ENCODE measurements at places on chromosomes 13 and 19.

- DNase-seq = peak; percentile 36
Measured at GRCh38 chr19:49809160-49809940, 3.7 kb downstream of the FUZ start.

DNA sequence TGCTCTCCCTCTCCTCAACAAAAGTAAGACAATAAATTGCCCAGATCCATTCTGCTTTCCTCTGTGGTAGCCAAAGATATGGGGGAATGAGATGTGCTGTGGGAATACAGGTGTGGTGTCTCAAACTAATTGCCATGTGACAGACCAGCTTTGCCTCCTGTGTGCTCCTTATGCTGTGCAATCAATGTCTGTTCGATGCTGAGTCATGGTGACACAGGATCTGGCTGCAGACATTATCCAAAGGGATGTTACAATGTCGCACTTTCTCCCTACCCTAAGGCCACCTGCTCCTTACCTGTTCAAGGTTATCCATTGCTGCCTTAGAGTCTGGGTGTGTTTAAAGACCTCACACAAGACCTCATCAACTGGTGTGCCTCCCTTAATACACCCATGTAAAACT is 32.5 kb downstream of the FGF14 start:
- DNase-seq = no peak

DNA sequence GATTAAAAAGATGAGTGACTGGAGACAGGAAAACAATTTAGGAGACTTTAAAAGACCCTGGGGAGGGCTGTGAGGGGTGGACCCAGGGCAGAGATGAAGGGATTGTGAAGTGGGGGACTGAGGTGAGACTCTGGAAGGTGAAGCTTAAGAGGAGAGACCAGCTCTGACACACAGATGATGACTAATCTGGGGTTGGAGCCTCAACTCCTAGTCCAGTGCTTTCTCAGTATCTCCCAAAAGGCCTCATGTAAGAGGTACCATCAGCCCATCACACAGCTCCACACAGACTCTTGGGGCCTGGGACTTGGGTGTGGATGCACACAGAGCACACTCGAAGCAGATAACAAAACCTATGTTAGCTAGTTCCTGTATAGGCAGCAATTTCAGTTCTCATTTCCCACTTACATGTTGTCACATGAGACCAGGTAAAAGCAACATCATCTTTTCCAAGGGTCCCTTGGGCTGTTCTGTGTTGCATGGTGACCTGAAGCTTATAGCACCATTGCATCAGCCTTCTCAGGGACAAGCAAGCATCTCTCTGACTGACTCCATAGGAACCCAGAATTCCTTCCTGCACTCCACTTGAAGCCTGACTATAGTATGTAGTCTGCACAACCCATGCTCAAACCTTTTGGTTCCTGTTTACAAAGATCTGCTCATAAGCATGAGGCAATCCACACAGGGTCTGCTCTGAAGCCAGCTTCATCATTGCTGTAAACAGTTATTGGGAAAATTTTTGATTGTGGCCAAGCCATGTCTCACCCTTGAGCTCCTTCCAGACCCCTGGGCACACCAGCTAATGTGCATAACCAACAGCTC is 88.6 kb upstream of the MYCBP2 start:
- DNase-seq = no peak

DNA sequence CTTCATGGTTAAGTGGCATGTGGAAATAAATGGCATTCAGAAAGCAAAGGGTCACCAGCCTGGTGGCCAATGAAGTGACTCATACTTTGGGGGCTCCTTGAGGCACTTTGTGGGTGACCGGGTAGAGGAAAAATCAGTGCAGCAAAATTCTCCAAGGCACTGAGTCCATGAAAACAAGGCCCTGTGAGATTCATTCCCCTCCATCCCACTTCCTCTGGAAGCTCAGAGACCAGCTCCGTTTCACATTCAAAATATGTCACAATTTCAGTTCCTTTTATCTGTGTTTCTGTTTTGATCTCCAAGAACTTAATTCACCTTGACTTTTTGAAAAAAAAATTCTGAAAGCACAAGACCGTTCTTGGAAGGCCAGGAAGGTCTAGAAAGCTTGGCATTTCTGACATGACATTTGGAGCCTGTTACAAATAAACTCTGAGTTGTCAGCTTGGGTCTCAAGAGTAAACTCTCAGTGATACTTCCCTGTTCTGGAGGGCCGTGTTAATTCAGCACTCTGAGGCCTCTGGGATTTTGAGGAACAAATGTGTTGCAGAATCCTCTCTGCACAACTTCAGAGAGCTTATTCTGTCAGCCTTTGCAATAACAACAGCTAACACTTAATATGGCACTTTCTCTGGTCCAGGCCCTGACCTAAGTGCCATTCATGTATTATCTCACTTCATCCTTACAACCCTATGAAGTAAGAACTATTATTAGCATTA is 6.8 kb downstream of the CYSLTR2 start:
- no peak for DNase-seq

GRCh38 chr13:32124743-32125142 is 93.2 kb downstream of the FRY start:
- DNase-seq = no peak

DNA sequence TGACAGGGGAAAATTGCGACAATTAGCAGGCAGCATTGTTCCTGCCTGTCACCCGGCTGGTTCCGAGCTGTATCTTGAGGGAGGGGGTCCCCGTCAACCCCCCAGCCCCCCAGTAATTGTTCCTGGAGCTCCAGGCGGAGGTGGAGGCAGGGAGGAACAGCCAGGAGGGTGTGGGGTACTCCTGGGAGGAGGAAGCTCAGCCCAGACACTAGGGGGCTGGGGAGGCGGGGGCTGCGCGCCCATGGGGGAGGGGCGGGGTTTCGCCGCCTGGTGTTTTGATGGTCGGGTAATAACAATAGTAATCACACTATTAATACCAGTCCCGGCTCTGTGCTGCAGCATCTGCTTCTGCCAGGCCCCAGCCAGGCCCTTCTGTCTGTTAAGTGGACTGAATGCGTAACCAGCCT is 8.6 kb downstream of the NPAS1 start:
- DNase-seq = no peak

DNA sequence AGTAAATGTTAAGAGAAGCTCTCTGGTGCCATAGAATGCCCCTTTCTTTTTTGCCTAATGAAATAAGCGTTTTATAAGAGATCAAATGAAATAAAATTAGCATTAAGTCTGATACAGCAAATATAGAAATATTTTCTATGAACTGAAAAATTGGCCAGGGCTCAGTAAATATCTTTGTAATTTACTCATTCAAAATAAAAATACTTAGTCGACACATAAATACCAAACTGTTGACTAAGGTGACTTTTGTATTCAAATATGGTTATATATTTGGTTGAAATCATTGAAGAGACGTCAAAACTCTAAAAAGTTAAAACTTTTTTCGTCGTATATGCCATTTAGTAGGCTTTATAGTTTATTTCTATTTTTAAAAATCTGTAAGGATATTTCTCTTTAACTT is 25.6 kb downstream of the IPO5 start:
- DNase-seq = peak; percentile 44

DNA sequence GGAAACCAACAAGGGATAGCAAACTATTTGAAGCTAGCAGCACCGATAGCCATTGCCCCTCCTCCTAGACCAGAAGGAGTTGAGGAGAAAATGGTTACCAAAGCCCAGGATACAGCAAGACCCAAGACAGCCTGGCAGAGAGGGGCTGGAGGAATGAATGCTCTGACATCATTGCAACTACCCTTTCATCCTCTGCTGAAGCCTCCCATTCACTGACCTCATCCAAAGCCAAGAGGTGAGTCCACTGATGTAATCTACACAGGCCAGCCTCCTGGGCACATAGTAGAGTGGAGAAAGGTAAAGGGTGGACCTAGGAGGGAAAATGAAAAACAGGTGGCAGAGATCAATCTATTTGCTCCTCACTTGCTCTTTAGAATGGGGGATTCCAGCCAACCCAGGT is 42.7 kb upstream of the ZNF780A start:
- no peak for DNase-seq

- DNase-seq = peak; percentile 40
Measured at GRCh38 chr19:10603084-10603872, 16.2 kb upstream of the AP1M2 start.

- DNase-seq = peak; percentile 12
Measured at GRCh38 chr13:32878163-32878562, 138.1 kb upstream of the KL start.

GRCh38 chr13:83086088-83086487 is 796.2 kb downstream of the SLITRK1 start:
- no peak for DNase-seq

- no peak for DNase-seq
Measured at GRCh38 chr13:93539914-93540313, 313.3 kb downstream of the GPC6 start.

GRCh38 chr13:19713186-19713965 is 69.4 kb downstream of the PSPC1 start:
- peak; percentile 46 for DNase-seq

DNA sequence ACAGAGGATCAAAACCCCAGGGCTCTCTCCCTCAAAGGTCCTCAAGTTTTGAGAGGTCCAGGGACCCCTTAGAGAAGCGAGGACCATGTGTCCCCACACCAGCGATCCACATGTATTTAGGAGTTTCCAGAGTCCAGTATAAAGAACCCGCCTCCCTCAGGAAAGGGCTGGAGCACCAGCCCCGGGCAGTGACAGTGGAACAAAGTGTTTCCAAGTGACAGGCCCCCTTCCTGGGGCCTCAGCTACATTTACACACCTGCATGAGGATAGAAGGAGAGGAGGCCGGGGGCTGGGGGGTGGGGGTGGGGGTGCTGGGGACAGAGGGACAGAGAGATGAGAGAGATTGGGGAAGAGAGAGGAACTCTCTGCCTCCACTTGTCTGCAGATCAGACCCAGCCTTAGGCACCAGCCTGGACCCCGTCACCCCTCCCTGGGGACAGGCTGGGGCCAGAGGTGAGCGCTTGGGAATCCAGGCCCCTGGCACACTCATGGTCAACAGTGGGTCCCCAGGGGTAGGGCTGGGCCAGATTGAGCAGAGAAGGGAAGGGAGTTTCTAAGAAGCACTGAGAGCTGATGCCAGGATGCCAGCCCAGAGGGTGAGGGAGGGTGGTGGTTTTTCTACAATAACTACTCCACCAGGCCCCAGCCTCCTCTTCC is 802 bp downstream of the BCAM start:
- DNase-seq = no peak

- DNase-seq = peak; percentile 94
Measured at GRCh38 chr19:29662604-29663404, 2.5 kb upstream of the PLEKHF1 start.

DNA sequence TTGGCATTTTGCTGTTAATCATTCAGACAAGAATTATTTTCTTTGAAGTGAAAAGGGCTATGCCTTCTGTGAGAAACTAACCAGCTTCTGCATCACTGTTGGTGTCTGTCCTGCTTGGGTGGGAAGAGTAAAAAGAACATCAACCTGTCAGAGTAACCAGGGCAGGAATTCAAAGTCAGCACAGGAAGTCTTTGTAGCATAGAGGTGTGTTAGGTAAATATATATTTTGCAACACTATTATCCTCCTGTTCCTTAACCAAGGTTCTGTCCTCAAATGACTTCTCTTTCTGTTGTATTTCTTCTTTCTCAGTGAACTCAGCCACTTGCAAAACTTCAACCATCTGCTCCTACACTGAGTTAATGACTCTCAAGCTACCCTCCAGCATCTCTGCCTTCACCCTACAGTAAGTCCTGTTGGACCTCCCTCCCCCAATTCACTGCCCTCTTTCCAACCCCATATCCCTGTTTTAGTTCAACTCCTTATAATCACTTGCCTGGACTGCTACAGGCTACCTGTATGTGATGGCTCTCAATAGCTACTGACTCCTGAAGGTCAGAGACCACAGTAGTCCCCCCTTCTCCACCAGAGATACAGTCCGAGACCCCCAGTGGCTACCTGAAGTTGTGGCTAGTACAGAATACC is 49.9 kb downstream of the SMAD9 start:
- no peak for DNase-seq

GRCh38 chr19:18452386-18452785 is 14.5 kb upstream of the ISYNA1 start:
- DNase-seq = no peak

DNA sequence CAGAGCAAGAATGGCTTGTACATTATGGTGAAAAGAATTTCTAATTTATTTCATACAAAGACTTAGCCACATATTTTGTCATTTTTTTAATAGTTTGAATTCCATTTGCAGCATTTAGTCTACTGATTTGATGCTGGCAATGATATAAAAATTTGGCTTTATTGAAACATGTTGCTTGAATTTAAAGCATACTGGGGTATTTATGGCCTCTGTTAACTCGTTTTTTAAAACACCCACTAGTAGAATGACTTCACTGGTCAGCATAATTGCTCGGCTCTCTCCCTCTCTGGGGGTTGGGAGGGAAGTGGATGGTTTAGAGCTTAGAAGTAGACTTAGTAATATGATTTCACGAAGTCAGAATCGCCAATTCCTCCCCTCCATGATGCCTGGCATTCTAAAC is 354.9 kb upstream of the HTR2A start:
- DNase-seq = peak; percentile 90
